MM.1S (cell line): ENCODE measurements at places on chromosomes 12 and 14.

DNA sequence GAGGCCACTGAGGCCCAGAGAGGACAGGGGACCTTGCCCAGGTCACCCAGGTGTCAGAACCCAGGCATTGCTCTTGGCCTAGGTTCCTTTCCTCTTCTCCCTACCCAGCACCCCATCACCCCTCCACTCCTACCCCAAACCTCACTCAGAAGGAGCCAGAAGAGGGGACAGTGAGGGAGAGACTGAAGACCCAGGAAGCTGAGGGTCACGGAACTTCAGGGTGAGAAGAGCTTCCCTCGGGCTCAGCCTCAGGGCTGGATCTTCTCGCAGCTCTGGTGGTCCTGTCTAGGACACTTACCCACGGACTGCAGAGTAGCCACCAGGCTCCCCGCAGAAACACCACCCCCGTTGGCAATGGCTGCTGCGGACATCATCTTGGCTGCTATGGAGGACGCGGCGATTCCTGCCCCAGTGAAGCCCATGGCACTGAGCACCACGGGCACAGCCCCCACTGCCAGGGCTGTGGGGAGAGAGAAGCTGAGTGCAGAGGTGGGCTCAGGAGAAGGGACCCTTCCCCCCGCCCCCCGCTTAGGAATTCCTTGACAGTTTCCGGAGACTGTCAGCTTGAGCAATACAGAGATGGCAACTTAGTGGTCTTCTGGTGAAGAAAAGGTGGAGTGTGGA lies 1.1 kb downstream of the IFI27L2 start:
- DNase-seq: no peak

- DNase-seq: no peak
Observed at GRCh38 chr12:83468988-83469908, 782.5 kb downstream of the TMTC2 start.

GRCh38 chr12:113151655-113152054 lies 2.1 kb downstream of the CFAP73 start:
- no peak for DNase-seq

GRCh38 chr14:84442521-84442920 lies 1087.4 kb upstream of the FLRT2 start:
- DNase-seq: no peak

DNA sequence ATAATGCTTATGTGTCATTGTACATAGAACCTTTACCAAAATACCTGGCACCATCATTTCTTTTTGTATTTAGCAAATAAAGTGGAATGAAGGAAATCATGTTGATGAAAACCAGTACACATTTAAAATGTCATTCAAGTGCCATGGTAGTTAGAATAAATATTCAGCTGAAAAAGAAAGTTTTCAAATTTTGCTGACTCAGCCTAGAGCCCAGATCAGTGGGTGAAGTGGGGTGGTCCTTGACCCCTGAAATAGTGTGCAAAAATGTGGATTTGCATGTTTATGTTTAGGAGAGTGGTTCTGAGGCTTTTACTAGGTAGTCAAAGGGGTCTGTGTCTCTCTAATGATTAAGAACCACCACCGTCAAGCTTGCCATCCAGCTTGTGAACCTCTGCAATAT lies 418.7 kb downstream of the ETNK1 start:
- no peak for DNase-seq

GRCh38 chr12:56631790-56632700 lies 1.9 kb upstream of the BAZ2A start:
- DNase-seq: peak; percentile 50

DNA sequence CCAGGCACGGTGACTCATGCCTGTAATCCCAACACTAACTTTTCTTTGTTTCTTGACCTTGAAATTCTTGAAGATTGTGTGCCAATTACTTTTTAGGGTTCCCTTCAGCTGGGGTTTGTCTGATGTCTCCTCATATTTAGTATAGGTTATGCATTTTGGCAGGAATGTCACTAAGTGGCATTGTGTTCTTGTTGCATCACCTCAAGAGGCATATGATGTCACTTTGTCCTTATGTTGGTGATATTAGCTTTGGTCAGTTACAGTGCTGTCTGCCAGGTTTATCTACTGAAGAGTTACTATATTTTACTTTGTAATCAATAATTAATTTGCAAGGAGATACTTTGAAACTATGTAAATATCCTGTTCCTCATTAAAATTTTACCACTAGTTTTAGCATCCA lies 61.0 kb upstream of the BTG1 start:
- DNase-seq: no peak

- no peak for DNase-seq
Observed at GRCh38 chr14:86787717-86788116, 1205.3 kb downstream of the GALC start.

DNA sequence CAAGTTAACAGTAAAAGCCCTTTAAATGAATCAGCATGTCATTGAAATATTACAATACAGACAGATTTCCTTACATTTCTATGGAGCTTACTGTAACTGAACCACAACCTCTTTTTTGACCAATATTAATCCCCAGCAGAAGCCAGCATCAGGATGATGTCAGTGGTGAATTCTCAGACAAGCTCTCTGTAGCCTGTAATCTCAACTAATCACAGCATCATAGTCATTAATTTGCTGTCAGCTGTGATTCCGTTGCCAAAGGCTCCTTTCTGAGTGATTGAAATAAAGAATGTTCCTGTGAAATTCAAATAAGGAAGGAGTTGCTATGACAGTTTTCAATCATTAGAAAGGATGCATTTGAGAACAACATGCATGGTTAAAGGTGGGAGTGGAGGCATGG lies 323.1 kb downstream of the PDZRN4 start:
- no peak for DNase-seq

DNA sequence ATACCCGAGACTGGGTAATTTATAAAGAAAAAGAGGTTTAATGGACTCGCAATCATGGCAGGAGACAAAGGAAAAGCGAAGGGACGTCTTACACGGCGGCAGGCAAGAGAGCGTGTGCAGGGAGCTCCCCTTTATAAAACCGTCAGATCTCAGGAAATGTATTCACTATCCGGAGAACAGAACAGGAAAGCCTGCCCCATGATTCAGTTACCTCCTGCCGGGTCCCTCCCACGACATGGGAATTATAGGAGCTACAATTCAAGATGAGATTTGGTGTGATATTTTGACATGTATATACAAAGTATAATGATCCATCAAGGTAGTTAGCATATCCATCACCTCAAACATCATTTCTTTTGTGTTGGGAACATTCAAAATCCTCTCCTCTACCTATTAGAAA lies 2.3 kb upstream of the CDCA4 start:
- DNase-seq: no peak

DNA sequence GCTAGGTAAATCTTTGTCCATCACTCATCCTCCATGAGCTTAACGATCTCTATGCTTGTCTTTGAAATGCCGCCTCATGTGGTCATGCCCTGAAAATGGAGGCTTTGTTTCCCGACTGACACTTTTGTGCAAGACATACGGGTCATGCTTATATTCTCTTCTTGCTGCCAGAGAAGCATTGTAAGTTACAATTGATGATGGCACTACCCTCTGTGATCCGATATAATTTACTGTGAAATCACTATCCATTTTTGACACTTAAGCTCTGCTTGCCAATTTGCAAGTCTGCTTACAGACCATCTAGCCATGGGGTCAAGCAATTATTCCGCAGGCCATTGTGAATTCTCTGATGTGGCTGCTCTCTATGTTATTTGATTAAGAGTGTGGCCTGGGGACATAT lies 650.0 kb downstream of the FLRT2 start:
- DNase-seq: no peak

- no peak for DNase-seq
Observed at GRCh38 chr12:1799882-1800400, 20.4 kb upstream of the LRTM2 start.

GRCh38 chr14:55306938-55307589 lies 35.8 kb downstream of the FBXO34 start:
- no peak for DNase-seq

DNA sequence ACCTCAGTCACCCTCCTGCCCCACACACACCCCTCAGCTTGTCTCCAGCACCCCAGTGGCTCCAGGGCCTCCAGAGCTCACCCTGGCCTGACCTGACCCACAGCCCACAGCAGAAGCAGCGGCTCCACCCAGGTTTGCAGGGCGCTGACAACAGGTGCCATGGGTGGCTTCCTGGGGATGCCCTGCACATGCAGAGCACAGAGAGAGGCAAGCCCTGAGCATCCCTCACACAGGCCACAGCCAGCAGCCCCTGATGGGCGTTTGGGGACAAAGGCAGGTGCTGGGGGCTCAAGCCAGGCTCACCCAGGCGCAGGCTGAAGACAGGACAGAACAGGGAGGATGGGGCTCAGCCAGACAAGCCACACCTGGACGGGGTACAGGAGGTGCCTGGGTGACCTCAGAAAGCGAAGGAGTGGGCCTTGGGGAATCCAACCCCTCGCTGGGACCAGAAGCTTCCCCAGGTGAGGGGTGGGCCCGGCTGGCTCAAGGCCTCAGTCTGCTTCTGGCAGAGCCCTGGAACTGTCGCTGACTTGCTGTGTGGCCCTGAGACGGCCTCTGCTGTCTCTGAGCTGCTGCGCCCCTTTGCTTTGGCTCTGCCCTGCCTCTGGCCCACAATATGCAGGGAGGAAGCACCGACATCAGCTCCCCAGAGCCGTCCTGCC lies 10.6 kb downstream of the ARL6IP4 start:
- no peak for DNase-seq

DNA sequence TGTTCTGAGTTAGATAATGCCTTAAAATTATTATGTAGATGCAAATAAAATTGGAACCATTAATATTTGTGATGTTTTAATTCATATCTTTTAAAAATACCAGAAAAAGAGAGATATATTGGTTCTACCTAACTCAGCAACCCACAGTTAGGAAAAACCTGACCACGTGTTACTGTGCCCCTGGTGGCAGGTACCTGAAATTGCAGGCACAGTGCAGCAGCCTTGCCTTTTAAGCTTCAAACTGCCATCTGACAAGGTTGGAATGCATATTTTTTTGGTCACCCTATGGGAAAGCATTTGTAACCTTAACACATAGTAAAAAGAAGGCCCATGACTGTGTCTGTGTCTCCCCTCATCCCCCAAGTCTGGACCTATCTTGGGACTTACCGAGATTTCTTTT lies 109.4 kb upstream of the NOS1 start:
- DNase-seq: no peak
